Neural progenitor cell (in vitro differentiated cells): ENCODE measurements at places on chromosomes 7 and 10. TPM values are rescaled to one million over a fixed set of nuclear protein-coding genes. Genes with fewer than 3 reads are reported as not detected.

The HYAL4 gene
- not detected in 2 replicates for total RNA-seq

The GLI3 gene
- 32.0 and 33.0 TPM in 2 replicates for total RNA-seq

The CPXM2 gene
- total RNA-seq: not detected in 2 replicates

The INSYN2A gene
- not detected in 2 replicates for total RNA-seq

The CRHR2 gene
- 0.19 TPM in 1 of 2 replicates, not detected in the other for total RNA-seq

The EVX1 gene
- total RNA-seq: not detected in 2 replicates

The MBL2 gene
- total RNA-seq: not detected in 2 replicates

The TAS2R5 gene
- 3.9 and 4.7 TPM in 2 replicates for total RNA-seq

The INTS1 gene
- 16.5 and 76.7 TPM in 2 replicates for total RNA-seq

The STEAP2 gene
- total RNA-seq: 3.0 and 3.6 TPM in 2 replicates

The PNLIPRP1 gene
- not detected in 2 replicates for total RNA-seq

The POM121C gene
- total RNA-seq: 14.1 and 16.2 TPM in 2 replicates

The SCIN gene
- total RNA-seq: not detected in 2 replicates

The LIPJ gene
- total RNA-seq: 0.06 and 0.39 TPM in 2 replicates

The PEX1 gene
- 34.3 and 67.6 TPM in 2 replicates for total RNA-seq

The MNX1 gene
- total RNA-seq: not detected in 2 replicates

The TUBB8 gene
- total RNA-seq: 1.9 and 4.3 TPM in 2 replicates

The ATOH7 gene
- 0.93 TPM in 1 of 2 replicates, not detected in the other for total RNA-seq

The HILPDA gene
- total RNA-seq: 53.9 and 70.1 TPM in 2 replicates

The SLC18A3 gene
- not detected in 2 replicates for total RNA-seq

The GPR146 gene
- total RNA-seq: 0.79 and 3.5 TPM in 2 replicates

The GPR85 gene
- total RNA-seq: 1.2 and 3.0 TPM in 2 replicates

The MAT1A gene
- 0.19 TPM in 1 of 2 replicates, not detected in the other for total RNA-seq

The ANXA7 gene
- total RNA-seq: 49.1 and 53.6 TPM in 2 replicates

The GRID1 gene
- 0.31 TPM in 1 of 2 replicates, not detected in the other for total RNA-seq

The BAG3 gene
- total RNA-seq: 2.3 and 6.7 TPM in 2 replicates

The TMEM273 gene
- not detected in 2 replicates for total RNA-seq

The PDZD7 gene
- total RNA-seq: 0.25 TPM in 1 of 2 replicates, not detected in the other
